CD8-positive, alpha-beta T cell (primary cell): ENCODE measurements at places on chromosomes 1 and 21. TPM values are rescaled to one million over a fixed set of nuclear protein-coding genes. Genes with fewer than 3 reads are reported as not detected.

The TFF3 gene
- total RNA-seq = not detected

The SUSD4 gene
- total RNA-seq = 1.9 TPM

- no peak for DNase-seq
Measured at GRCh38 chr1:31790641-31791091, 25.2 kb downstream of the SPOCD1 start.

DNA sequence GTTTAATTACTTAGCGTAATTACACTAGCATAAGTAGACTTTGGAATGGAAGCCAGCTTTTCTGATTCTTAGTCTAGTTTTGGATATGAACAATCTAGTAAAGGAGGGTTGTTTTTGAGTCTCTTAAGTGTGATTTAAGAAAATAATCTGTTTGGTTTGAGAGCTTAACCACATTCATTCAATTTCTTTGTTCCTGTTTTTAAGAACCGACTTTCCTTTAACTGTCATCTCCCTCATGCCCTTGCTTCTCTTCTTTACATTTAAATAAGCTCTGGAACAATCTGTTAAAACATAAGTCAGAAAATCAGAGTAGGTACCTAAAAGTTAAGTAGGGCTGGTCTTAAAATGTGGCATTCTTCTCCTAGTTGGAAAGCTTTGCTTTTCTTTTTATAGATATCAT is 27.7 kb downstream of the CDC42 start:
- DNase-seq = no peak
